ENCODE measurements at places on chromosomes 13 and 19. TPM values are rescaled to one million over a fixed set of nuclear protein-coding genes. Genes with fewer than 3 reads are reported as not detected.

Gene P2RY11
- 73.9 TPM for total RNA-seq

Gene SBSN
- not detected for total RNA-seq

Gene RYR1
- total RNA-seq: 5.3 TPM

- DNase-seq: no peak
- H3K4me3 ChIP-seq: no peak overlapping the region
- H3K27me3 ChIP-seq: peaks cover 25% of the 10 kb centered on the region
- H3K27ac ChIP-seq: no peak overlapping the region
- no peaks in the 10 kb centered on the region for H3K4me1 ChIP-seq
- no peaks in the 10 kb centered on the region for H3K36me3 ChIP-seq
Observed at GRCh38 chr19:33627526-33627925, 5.8 kb downstream of the CHST8 start.

DNA sequence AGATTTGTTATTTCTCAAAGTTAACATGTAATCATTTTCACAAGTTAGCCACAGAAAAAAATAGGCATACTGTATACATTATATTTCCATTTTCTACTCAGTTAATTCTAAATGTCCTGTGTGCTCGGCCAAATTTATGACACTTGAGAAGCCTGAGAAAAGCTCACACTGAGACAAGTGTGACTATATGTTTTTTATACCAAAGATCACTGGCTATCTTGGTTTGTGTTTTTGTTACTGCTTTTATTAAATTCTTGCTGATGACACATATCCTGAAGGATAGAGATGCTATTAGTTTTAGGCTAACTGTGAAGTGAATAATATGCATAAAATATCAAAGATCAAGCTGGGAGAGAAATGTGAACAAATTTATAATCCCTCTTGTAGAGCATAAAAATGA lies 49.3 kb upstream of the IL17D start:
- no peaks in the 10 kb centered on the region for H3K4me1 ChIP-seq
- H3K36me3 ChIP-seq: no peaks in the 10 kb centered on the region
- no peaks in the 10 kb centered on the region for H3K27me3 ChIP-seq

GRCh38 chr13:111629926-111630325 lies 309.5 kb downstream of the TEX29 start:
- H3K27ac ChIP-seq: no peak overlapping the region
- DNase-seq: no peak
- H3K27me3 ChIP-seq: no peaks in the 10 kb centered on the region
- no peaks in the 10 kb centered on the region for H3K4me1 ChIP-seq
- no peak overlapping the region for H3K4me3 ChIP-seq
- no peaks in the 10 kb centered on the region for H3K36me3 ChIP-seq

GRCh38 chr19:29695765-29696564 lies 19.1 kb downstream of the C19orf12 start:
- peaks cover 3% of the 10 kb centered on the region for H3K36me3 ChIP-seq

GRCh38 chr19:44645407-44646048 lies 1.8 kb downstream of the PVR start:
- H3K4me1 ChIP-seq: peaks cover 8% of the 10 kb centered on the region
- H3K4me3 ChIP-seq: peak overlapping the region; percentile 35
- no peaks in the 10 kb centered on the region for H3K36me3 ChIP-seq
- peaks cover 9% of the 10 kb centered on the region for H3K27me3 ChIP-seq

DNA sequence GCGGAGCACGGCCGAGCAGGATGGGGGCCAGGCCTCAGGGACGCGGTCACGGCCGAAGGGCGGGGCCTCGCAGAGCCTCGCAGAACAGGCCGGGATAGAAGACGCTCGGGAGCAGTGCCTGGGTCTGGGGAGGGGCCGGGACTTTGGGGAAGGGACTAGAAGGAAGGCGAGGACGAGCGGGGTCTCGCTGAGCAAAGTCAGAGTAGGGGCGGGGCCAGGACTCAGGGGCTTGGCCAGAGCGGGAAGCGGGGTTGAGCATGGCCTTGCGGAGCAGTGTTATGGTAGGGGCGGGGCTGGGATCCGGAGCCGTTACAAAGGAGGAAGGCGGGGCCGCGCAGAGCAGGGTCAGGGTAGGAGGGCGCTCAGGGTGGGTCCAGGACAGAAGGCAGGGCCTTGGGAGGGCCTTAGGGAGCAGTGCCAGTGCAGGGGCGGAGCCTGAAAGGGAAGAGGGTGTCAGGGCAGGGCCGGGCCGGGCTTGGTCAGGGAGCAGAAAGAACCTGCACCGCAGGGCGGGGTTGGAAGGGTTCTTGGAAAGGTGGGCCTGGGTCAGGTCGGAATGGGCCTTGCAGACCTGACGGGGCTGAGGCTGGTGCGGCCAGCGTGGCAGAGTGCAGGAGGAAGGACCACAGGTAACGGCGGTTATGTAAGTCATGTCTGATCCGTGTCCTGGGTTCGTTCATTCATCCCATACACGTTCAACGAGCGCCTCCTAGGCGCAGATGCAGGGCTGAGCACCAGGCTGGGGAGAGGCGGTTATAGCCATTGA lies 533 bp upstream of the ATP8B3 start:
- peak overlapping the region; percentile 79 for H3K4me3 ChIP-seq
- peak overlapping the region; percentile 43 for H3K27ac ChIP-seq
- H3K27me3 ChIP-seq: no peaks in the 10 kb centered on the region
- DNase-seq: peak; percentile 90
- peaks cover 17% of the 10 kb centered on the region for H3K4me1 ChIP-seq

- H3K27ac ChIP-seq: no peak overlapping the region
- peak overlapping the region; percentile 67 for H3K4me3 ChIP-seq
- peaks cover 11% of the 10 kb centered on the region for H3K4me1 ChIP-seq
- no peaks in the 10 kb centered on the region for H3K36me3 ChIP-seq
- H3K27me3 ChIP-seq: no peaks in the 10 kb centered on the region
Observed at GRCh38 chr19:2888731-2889224, 11.9 kb upstream of the ZNF57 start.

GRCh38 chr13:33931397-33932311 lies 113.7 kb downstream of the RFC3 start:
- no peak overlapping the region for H3K27ac ChIP-seq
- no peaks in the 10 kb centered on the region for H3K4me1 ChIP-seq
- H3K27me3 ChIP-seq: no peaks in the 10 kb centered on the region
- DNase-seq: no peak

GRCh38 chr13:109146912-109147647 lies 517.7 kb downstream of the MYO16 start:
- no peaks in the 10 kb centered on the region for H3K36me3 ChIP-seq
- no peak for DNase-seq
- no peak overlapping the region for H3K27ac ChIP-seq
- no peak overlapping the region for H3K4me3 ChIP-seq
- peaks cover 23% of the 10 kb centered on the region for H3K27me3 ChIP-seq

GRCh38 chr19:38769635-38770211 lies 3.6 kb downstream of the LGALS7 start:
- no peaks in the 10 kb centered on the region for H3K27me3 ChIP-seq
- no peaks in the 10 kb centered on the region for H3K36me3 ChIP-seq
- H3K4me1 ChIP-seq: peaks cover 11% of the 10 kb centered on the region
- H3K27ac ChIP-seq: peak overlapping the region; percentile 87
- peak overlapping the region; percentile 82 for H3K4me3 ChIP-seq

DNA sequence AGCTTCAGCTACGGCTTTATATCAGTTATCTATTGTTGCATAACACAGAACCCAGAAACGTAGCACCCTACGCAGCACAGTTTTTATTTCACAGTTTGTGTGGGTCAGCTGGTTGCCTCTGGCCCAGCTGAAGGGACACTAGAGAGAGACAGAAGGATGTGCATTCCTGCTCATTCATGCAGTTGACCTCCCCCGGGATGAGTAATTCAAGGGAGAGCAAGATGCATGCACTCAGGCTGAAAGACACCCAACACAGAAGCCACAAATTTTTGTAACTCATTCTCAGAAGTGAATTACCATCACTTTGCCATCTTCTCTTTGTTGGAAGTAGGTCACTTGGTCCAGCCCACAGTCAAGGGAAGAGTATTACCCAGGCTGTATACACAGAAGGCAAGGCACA lies 89.5 kb downstream of the EFNB2 start:
- no peak overlapping the region for H3K4me3 ChIP-seq
- no peaks in the 10 kb centered on the region for H3K36me3 ChIP-seq
- H3K27me3 ChIP-seq: peaks cover 10% of the 10 kb centered on the region
- H3K4me1 ChIP-seq: no peaks in the 10 kb centered on the region
- no peak for DNase-seq

DNA sequence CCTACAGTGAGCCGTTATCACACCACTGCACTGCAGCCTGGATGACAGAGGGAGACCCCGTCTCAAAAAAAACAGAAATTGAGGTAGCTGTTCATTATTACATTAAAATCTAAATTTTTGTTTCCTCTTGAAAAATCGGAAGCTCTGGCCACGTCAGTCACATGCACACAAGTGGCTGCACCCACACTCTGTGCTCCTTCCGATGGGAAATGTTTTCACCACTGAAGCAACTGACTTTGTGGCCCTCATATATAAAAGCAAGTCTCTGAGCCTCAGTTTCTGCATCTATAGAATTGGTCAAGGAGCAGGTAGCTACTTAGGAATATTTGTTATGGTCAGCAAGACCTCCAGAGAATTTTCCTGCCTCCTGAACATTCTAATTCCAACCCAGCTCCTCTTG lies 4.5 kb downstream of the LRRC25 start:
- peaks cover 43% of the 10 kb centered on the region for H3K27me3 ChIP-seq
- H3K36me3 ChIP-seq: no peaks in the 10 kb centered on the region
- DNase-seq: no peak
- no peak overlapping the region for H3K4me3 ChIP-seq

Measured in activated T-cell treated with anti-CD3 and anti-CD28 coated beads, Interleukin-2, amount 50 U/mL, for 72 hours (primary cell).